ENCODE measurements at places on chromosomes 3 and 15.

GRCh38 chr3:41116851-41117250 is 82.5 kb upstream of the CTNNB1 start:
- DNase-seq: no peak

GRCh38 chr3:182436547-182436946 is 356.8 kb upstream of the ATP11B start:
- DNase-seq: no peak

GRCh38 chr15:51724673-51725072 is 12.8 kb downstream of the LYSMD2 start:
- DNase-seq: no peak

DNA sequence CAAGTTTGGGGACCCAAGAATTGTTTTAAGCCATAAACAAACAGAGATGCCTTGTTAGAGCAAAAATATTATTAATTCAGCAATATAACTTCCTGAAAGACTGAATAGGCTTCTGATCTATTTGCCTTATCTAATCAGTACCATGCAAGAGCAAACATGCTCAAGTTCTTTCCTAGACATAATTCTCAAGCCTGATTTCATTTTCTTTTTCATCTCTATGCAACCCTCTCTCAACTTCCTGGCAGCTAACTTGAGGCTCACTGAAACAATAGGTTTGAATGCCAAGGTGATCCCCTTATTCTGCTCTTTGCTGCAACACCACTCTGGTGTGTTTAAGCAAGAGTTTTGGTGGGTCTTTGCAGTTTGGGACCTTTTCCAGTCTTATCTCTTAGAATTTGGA is 230.9 kb upstream of the CD96 start:
- DNase-seq: no peak

DNA sequence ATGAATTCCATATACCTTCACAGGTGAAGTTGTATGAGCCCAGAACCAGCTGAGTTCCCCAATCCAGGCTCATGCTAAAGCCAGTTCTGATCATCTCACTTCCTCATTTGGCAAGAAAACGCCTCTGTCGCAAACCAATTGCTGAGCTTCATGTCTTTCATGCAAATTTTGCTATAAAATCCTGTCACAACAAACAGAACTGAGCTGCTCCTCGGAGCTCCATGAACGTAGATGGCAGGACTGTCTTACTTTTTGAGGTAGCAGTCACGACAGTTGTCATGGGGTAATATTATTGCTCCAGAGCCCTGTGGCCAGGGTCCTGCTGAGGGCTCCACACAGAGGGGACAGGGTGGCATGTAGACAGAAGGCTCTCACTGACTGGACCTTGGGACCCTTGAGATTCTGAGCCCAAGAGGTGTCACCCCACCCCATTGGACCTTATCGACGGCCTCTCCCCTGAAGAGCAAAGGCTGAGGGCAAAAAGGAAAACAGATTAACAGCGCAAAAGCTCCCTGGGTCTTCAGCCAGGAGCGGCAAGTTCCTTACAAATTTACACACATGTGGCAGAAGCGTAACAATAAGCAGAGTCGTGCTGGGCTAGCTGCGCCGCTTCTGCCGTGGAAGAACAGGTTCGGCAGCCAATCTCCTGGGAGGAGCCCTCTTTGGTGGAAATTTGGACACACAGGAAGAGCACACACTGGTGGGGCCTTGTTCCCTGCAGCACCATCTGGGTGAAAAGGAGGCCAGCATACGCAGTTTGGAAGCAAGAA is 249.2 kb downstream of the OPA1 start:
- DNase-seq: no peak

DNA sequence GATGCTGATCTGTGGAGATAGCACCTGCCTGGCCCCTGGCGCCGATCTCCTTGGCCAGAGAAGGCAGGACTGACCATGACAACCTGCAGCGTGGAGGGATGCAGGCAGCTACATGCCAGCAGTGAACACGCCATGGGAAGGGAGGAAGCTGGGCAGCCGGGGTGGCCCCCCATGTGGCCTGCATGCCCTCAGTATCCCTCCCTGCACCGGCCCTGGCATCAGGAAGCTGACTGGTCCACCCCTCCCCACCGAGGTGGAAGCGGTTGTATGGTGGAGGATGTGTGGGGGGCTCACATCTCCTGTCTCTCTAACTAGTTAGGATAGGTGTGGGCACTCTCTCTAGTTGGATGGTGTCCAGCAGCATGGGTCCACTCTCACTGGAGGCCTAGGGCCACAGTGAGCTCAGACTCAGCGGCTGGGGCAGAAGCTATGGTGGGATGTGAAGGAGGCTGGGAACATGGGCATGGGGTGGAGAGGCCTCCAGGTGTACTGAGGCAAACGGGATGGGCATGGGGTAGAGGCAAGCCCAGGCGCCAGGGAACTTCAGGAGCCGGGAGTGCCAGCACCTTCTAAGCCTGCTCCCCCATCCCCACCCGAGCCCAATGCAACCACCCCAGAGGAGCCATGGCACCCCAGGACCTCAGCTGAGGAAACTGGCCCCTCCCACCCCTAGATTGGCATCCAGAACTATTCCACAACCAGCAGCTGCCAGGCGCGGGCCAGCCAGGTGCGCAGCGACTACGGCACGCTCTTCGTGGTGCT is 1.8 kb upstream of the ABTB1 start:
- DNase-seq: no peak

- no peak for DNase-seq
Measured at GRCh38 chr3:45232521-45232920, 6.4 kb upstream of the TMEM158 start.

DNA sequence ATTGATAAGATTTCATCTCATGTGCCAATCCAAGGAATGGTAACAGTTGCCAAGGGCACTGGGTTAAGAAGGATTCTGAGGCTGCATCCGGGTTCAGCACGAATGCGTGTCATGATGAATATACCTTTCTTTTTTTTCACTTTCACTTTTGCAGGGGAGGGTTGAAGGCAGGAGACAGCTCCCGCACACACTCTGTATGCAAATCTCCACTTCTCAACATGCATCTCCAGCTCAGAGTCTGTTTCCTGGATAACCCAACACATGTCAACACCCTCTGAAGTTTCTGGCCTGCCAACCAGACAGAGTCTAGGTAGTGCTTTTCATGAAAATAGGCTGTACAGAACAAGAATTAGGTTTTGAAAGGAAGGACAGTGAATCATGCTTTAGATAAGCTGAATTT is 21.6 kb downstream of the B4GALT4 start:
- no peak for DNase-seq

Data from DMS79 (cell line).